ENCODE measurements at places on chromosomes 16 and 17.

- DNase-seq, result no peak
Observed at GRCh38 chr16:80997964-80998620, 8.6 kb downstream of the CMC2 start.

DNA sequence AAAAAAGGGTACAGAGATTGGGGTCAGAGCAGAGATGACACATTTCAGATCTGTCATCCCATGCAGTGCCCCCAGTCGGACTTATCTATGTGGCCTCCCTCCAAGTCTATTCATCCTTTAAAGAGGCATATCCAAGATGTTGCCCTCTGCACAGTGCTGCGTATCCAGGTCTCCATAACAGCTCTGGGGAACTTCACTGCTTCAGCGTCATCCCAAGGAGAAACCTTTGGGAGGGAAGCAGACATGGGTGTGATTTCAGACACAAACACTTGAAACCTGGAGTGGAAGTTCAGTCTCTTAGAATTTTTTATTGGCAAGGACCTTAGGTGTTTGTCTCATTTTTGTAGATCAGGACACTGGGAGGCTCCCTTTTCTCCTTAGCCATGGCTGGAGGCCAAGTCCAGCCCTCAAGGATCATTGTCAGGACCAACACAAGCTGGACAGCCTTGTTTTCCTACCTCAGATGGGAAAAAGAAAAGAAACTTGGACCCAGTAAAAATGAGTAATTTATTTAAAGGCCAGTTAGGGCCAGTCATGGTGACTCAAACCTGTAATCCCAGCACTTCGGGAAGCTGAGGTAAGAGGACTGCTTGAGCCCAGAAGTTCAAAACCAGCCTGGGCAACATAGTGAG lies 23.9 kb upstream of the NLK start:
- no peak for DNase-seq

DNA sequence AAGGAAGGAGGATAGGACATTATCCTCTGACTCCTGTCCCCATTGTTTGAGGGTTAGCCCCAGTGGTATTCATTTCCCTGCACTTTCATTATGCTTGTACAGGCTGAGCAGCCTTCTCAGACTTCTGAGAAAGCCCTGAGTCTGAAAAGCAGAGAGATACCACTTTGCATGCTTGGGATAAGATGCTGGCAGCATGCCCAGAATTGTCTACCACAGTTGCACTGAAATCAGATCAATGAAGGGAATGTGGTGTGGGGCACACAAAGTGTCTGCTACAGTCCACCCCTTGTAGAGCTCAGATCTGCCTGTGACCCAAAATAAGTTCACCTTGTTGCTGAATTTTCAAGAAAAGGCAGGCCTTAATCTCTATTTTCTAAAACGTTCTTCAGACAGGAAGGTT lies 160.6 kb downstream of the CCT6B start:
- DNase-seq, result no peak

DNA sequence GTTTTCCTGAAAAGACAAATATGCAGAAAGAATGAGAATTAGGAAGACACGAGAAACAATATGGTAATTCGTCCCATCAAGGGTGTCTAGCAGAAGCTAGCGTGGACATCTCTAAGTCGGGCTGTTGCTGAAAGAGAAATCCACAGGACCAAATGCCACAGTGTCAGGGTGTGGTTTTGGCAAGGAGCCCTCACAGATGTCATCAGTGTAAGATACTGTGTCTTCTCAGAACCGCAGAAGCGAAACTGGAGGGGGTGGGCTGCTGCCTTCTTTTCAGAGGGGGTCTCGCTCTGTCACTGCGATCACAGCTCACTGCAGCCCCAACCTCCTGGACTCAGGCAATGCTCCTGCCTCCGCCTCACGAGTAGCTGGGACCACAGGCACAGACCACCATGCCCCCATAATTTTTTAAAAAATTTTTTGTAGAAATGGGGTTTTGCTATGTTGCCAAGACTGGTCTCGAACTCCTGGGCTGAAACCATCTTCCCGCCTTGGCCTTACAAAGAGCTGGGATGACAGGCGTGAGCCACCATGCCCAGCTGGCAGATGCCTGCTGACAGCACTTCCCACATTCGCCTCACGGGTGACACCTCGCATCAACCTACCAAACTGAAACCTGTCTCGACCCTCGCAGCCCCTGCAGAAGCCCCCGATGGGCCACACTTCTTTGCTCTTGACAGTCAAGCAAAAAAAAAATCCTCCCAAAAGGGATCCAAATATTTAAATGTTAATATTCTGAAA lies 26.2 kb downstream of the TRAP1 start:
- no peak for DNase-seq

- DNase-seq, result no peak
Observed at GRCh38 chr16:85915125-85915845, 16.3 kb downstream of the IRF8 start.

DNA sequence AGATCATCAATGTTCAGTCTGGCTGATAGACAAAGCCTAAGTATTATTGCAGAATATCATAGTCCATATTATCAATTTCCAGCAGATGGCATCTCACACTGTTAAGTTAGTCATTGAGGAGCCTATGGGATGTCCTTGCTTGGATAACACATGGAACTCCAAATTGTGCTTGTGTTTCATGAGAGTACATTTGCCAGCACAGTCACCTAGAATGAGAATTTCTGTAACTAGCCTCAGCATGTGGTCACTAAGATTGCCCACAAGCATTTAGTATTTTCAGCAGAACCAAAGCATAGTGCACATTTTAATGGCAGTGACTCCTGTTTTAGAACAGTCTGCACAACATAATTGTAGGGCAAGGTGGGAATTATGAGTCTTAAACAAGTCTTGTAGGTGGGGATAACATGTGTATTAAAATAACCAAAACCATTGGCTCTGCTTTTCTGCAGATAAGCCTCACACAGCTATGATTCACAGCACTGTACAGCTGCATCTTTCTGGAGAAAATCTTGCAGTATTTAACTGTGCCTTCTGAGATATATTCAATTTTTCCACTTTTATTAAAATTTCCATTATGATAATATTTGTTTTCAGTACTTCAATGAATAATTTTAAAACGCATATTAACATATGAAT lies 882.8 kb upstream of the SOX9 start:
- DNase-seq, result no peak

DNA sequence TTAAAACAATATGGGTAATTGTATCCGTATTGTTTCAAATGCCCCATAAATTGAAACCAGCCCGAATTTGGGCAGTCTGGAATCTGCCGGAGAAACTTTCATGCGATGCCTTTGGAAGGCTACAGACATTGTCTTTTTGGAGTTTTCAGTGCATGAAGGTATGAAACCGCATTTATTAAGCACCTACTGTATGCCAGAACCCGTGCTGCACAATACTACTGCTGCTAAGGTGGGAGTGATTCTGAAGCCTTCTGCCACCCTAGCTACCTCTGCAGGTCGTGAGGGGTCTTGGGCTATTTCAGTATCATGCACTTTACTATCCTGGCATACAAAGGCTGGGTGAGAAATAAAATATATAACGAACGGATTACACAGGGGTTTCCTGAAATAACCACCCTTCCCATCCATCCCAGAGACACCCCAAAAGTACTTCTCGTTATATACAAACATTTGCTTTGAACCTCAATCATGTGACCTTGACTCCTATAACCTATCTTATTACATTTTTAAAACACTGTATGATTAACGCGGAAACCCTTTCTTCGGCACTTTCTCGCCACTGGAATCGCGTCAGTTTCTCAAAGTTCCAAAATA lies 1.0 kb upstream of the MSI2 start:
- DNase-seq, result no peak

DNA sequence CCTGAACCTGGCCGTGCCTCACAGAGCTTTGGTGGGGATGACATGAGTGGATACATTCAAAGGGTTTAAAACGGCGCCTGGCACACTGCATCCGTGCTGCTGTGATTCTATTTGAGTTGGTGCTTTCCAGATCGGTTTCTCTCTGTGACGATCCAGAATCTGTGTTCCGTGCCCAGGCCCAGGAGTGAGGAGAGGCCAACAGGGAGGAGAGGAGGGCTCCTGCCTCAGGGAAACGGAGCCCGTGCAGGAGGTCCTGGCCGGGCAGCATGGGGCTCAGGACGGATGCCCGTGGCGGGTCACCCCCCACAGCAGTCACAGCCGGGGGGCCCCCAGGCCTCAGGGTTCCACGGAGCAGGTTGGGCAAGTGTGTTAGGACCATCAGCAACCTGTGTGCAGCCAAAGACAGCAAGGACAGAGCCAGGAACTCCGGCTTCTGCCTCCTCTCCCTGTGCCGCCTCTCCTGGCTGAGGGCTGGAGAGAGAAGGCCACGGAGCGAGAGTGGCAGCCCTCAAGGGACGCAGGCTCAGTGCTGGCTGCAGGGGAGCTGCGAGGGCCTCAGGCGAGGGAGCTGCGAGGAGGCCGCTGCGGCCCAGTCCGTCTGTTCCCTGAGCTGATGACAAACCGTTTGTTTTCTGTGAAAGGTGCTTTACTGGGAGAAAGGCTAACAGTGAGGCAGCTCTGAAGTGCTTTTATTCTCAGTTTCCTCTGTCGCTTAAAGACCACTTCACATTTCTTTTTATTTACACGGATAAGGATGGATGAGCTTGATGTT lies 99.3 kb downstream of the METRNL start:
- no peak for DNase-seq

DNA sequence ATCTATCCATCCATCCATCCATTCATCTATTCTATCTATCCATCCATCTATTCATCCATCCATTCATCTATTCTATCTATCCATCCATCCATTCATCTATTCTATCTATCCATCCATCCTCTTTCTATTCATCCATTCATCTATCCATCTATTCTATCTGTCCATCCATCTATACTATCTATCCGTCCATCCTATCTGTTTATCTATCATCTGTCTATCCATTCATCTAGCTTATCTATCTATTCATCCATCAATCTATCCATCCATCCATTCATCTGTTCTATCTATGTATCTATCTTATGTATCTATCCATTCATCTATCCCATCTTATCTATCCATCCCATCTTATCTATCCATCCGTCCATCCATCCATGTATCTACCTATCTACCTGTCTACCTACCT lies 8.8 kb downstream of the RNF213 start:
- no peak for DNase-seq

DNA sequence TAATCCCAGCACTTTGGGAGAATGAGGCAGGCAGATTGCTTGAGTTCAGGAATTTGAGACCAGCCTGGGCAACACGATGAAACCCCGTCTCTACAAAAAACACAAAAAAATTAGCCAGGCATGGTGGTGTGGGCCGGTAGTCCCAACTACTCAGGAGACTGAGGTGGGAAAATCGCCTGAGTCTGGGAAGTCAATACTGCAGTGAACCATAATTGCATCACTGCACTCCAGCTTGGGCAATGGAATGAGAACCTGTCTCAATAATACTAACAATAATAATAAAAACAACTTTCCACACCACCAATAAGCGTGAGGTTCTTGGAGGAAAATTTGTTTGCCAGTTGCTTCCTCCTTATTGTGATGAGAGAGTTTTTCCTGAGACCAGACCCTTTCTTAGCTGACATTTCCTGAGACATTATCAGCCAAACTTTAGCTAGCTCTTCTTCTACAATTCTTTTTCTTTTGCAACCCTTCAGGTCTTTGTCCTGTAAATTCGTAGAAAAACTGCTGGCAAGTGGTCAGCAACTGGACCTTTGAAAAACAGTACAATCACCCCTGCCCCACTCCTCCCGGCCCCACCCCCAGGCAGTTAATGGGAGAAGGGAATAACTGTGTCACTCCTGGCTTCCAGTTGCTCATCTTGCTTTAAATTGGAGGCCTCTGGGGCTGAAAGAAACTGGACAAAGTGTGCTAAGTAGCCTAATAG lies 3.5 kb upstream of the EZH1 start:
- no peak for DNase-seq

GRCh38 chr16:30569281-30569680 lies 2.2 kb downstream of the ZNF688 start:
- DNase-seq, result no peak

DNA sequence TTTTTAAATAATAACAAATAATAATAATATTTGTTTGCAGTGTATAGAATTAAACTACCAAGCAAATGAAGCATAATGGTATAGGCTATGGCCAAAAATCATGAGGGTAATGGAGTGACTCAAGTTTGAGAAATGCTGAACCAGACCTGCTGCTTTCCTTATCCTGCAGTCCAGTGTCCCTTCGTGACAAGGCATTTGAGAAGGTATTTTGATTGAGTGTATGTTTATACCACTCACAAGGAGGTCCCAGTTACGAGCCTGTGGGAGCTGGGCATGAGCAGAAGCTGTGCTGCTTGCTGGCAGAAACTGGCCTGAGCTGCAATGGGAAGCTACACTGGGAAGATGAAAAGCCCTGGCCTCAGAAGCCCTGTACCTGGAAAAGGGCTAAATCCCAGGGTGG lies 50.3 kb downstream of the GNAO1 start:
- no peak for DNase-seq

DNA sequence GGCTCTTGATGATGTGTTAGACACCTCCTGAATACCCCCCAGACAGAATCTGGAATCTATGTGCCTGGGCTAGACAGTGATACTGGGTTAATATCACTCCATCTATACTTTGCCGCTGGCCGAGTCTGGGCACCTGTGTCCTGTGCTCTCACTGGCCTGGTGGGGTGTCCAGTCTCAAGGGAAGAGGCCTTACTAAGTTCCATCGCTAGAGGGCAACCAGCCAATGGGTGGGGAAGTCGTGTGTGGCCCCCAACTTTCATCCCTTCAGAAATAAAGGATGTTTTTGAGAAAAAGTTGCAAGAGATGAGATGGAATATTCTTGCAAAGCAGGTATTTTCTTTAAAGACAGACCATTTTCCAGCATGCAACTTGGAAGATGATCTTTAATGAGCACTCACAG lies 1.6 kb upstream of the GLP2R start:
- no peak for DNase-seq

- no peak for DNase-seq
Observed at GRCh38 chr16:15857724-15858560, 1.1 kb upstream of the MYH11 start.

GRCh38 chr16:69318911-69319289 lies 7.8 kb downstream of the VPS4A start:
- no peak for DNase-seq

DNA sequence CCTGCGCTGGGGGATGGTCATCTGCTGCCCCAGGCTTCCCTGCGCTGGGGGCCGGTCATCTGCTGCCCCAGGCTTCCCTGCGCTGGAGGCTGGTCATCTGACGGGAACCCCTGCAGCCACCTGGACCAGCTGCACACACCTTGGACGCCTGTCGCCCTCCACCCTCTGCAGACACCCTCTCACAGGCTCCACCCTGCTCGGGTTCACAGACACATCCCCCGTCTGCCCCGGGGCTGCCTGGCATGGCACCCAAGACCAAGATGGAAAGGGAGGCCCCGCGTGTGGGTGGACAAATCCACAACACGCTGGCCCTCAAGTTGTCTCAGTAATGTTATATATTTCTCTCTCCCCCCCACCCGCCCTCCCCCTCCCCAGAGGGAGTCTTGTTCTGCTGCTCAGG lies 89.6 kb downstream of the ANKRD11 start:
- no peak for DNase-seq

- no peak for DNase-seq
Observed at GRCh38 chr17:68101987-68102314, 66.4 kb downstream of the KPNA2 start.

DNA sequence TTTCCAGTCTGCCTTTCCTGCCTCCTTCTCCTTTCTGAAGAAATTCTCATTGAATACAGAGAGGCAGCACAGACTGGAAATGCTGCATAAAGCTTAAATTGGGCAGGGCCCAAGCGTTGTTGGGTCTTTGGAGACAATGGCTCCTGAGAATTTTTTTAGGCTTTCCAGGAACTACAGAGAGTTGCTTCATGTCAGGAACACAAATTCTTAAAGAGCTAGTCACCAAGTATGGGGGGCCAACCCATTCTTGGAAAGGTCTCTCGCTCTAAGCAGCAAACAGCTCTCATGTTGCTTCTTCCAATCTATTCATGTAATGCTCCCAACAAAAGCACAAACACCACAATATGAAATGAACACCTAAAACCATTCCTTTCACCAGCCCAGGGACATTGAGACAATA lies 6.9 kb downstream of the HNF1B start:
- no peak for DNase-seq
